RWPE1 (cell line): ENCODE measurements at places on chromosomes 2 and 18.

DNA sequence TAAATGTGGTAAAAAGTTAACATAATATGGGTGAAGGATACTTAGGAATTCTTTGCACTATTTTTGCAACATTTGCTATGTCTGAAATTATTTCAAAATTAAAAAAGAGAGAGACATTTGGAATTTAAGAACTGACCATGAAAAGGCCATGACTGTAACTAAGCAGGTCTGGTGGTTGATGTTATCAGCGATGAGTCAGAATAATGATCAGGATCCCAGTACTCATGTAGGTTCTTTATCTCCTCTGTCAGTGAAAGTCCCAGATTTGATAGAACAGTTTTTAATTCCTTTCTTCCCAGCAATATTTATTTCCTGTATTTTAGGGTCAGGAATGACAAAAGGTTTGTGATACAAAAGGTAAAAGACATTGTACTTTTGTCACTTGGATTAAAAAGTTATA is 242.4 kb upstream of the ZNF521 start:
- no peak for DNase-seq

DNA sequence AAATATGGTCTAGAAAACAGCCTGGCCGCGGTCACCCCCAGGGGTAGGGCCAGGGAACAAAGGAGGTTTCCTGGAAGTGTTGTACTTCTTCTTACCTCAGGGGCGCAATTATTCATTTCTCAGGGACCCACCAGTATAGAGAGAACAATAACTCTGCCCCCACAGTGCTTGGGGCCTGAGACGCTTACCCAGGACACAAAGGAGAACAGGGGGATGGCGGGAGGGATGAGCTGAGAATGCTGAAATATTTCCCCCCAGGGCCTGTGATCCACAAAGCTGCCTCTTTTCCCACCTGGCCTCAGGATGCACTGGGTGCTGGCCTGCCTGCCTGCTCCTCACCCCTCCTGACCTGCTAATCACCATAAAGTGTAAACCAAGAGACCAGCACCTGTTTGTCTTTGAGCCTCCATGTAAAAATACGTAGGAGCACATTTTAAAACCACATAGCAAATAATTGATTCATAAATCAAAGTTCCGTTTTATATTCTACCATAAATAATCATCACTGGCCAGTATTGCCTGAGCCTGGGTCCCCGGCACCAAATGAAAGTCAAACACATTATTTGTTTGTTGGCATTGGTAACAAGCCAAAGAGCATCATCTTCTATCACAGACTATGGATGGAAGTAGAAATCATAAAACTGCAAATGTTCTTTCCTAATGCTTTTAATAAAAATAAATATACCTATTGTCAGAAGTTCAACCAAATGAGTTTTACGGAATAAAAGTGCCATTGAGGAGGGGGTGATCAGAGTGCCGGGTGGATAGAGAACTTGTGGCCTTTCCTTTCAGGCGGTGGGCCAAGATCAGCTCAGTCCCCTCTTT is 67.3 kb upstream of the RMDN2 start:
- no peak for DNase-seq

DNA sequence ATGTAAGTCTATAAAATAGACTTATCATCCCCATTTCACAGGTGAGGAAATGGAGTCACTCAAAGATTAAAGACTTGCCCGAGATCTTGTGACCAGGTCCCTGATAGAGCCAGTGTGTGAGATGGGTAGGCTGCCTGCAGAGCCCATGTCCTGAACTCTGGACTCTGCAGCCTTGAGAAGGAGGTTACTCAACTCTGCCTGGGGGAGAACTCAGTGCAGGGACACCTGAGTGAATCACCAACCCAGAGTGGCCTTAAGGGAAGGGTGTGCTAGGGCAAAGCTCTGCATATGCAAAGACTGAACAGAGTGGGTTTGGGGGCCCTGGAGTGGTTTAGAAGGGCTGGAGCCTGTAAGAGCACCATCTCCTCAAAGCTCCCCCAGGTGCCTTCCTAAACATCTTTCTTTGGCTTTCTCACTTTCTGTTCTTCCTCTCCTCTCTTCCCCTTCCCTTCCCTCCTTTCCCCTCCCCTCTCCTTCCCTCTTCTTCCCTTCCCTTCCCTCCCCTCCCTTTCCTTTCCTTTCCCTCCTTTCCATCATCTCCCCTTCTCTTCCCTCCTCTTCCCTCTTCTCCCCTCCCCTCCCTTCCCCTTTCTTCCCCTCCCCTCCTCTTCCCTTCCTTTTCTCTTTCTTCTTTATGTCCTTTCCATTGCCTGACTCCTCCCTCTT is 67.6 kb downstream of the CELF4 start:
- no peak for DNase-seq

- no peak for DNase-seq
Measured at GRCh38 chr18:48669991-48670750, 131.3 kb downstream of the CTIF start.

GRCh38 chr18:47992976-47993375 is 62.5 kb upstream of the SMAD2 start:
- no peak for DNase-seq

- peak; percentile 45 for DNase-seq
Measured at GRCh38 chr2:120227111-120227991, 4.2 kb upstream of the TMEM185B start.

- no peak for DNase-seq
Measured at GRCh38 chr2:149155196-149155969, 116.9 kb downstream of the LYPD6B start.

DNA sequence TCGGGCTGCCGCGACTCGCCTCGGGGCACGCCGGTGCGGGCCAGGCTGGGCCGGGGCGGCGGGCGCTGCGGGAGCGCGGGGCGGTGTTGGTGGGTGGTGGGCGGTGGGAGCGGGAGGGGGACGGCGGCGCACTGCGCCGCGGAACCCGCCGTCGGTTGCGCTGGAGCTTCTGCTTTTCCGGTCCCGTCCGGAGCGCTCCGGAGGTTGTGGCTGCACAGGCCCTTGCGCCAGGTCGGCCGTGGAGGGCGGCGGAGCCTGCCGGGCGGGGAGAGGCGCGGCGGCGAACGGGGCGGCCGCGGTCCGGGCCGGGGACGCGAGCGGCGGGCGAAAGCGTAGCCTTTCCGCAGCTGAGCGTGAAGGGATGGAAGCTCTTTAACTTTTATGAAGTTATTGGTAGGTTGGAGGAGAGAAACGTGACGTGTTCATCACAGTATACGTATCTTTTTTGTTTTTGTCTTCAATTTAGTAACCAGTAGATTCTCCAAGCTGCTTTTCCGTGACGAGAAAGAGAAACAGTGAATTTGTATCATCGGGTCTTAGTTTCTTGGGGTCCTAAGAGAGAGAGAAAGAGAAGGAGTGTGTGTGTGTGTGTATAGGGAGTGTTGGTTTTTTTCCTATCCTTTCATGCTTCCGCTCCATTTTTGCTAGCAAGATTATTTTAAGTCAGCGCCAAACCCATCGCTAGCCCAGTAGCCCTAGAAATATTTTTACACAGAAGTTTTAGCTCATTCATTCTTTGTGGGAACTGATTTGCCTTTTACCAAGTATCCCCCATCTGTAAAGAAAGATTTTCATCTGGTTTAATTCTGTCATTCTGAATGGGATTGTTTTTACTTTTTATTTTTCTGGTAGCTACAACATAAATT is 535 bp downstream of the ATG4B start:
- DNase-seq: peak; percentile 44

DNA sequence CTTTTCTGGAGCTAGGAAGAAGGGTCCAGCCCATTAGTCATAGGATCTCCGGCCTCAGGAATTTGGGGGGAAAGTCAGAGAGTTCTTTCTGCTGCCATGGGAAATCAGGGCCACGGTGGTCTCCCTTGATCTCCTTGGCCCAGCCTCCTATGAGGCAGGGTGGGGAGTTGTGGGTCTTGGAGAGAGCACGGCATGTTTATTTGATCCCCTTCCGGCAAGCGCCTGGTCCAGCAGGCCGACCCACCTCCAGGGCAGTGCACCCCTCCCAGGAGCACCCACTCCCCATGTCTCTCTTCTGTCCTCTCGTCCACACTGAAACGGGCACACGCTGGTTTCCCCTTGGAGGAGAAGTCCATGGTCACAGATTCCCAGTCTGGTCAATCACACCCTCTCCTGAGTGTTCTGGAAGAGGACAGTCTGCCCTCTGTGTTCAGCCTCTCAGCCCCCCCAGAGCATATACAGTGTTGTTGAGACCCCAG is 464.6 kb upstream of the HS6ST1 start:
- DNase-seq: no peak

GRCh38 chr2:51243892-51244535 is 212.1 kb upstream of the NRXN1 start:
- DNase-seq: no peak

DNA sequence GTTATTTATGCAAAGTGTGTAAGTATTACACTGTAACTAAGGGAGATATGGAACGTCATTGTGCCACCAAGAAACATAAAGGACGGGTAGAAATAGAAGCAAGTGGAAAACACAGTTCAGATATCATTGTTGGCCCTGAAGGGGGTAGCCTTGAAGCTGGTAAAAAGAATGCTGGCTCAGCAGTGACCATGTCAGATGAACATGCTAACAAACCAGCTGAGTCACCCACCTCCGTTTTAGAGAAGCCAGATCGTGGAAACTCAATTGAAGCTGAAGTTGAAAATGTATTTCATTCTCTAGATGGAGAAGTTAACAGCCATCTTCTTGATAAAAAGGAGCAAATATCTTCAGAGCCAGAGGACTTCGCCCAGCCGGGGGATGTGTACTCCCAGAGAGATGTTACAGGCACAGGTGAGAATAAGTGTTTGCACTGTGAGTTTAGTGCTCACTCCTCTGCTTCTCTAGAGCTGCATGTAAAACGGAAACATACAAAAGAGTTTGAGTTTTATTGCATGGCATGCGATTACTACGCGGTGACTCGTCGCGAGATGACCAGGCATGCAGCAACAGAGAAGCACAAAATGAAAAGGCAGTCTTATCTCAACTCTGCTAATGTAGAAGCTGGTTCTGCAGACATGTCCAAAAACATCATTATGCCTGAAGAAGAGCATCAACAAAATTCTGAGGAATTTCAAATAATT is 36.1 kb downstream of the ZNF407 start:
- no peak for DNase-seq

DNA sequence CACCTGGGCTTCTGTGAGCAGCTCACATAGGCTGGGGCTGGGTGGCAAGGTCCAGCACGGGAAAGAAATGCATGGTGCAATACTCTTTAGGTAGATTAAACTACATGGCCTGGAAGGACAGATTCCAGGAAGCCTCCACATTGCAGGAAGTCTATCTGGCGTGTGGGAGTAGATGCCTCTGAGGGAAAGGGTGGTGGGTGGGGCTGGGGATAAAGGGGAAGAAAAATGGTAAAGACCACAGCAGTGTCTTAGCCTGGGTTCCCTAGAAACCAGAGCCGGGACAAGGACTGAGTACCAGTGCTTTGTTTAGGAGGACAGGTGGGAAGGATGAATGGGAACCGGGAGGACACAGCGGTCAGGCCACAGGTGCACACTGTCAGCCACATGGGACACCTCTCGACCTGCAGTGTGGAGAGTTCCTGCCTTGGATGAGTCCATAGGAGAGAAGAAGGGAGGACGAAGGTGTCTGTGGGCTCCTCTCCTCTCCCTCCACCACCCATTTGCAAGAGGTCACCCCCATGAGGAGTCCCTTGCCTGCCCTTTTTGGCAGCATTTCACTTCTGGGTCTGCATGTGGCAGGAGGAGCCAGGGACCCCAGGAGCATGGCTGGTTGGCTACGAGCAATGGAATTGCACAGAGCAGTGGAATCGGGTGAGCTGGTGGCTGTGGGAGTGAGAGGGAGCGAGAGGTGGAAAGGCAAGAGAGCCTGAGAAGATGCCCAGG is 91.5 kb upstream of the HS6ST1 start:
- no peak for DNase-seq

DNA sequence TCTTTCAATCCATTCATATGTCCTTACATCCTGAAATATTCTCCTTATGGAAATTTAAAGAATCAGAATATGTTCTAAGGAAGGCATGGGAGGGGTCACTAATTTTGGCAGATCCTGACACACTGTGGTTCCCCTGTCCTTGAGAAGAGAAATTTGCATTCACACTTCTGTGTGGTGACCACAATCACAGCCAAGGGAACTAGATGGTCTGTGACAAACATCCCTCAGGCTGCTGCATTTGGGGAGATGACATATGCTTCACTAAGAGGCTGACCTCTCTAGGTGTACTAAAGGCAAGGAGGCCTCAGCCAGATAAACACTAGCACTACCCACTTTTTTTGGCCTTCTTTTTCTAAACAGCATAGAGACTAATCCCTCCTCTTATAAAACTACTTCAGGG is 129.6 kb downstream of the MREG start:
- DNase-seq: no peak

DNA sequence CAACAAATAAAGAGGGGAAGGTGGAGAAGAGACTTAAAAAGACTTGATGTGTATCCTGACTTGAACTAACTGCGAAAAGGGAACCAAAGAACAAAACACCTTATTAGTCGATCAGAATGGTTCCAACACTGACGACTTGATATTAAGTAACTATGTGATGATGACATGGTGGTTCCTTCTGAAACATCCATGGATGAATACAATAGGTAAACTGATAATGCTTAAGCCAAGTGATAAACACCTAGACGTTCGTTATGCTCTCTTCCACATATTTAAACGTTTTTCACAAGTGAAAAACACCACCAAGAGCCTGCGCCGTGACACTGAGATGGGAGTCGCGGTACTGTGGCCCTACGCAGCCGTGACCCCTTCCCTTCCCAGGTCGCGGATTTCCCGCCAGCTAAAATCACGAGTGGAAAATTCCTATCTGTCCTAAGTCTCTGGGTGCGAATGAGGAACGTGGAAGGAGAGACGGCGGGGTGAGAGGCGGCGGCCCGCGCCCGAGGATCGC is 797 bp downstream of the TTC32 start:
- DNase-seq: no peak

GRCh38 chr2:216059233-216059834 is 22.3 kb downstream of the PECR start:
- no peak for DNase-seq

GRCh38 chr2:47551800-47552525 is 149.0 kb downstream of the MSH2 start:
- DNase-seq: no peak

DNA sequence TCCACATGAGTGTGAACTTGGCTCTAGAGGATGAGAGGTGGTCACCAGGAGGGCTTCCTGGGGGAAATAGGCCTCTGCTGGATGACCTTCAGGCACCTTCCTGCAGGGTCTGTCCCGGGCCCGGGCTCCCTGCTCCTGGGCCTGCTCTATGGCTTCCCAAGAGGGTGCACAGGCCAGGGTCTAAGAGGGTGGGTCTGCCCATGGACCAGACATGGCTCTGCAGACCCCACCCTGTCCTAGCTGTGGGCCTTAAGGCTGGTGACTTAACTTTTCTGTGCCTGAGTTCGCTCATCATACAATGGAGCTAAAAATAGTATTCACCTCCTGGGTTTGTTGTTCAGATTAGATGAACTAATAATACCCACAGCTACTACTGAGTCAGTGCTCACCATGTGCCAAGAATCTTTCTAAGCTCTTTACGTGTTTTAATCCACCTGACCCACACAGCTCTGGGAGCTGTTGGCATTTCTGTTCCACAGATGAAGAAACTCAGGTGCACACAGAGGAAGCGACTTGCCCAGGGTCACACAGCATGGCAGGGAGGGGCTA is 14.4 kb downstream of the INHBB start:
- no peak for DNase-seq

DNA sequence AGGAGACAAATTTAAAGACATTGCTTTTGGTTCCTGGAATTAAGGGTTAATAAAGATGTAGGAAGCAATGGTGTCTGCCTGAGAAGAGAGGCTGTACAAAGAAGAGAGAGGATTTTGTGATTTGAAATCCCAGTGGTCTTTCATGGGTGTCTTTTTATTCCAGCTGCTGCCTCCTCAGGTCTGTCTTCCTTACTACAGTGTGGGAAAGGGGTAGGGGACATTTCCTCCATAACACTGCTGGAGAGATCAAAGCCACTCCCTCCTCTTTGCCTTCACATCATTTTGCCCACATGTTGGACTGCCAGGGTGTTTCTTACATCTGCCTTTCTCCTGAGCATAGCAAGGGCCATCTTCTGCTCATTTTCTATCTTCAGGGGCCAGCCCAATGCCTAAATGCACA is 348.5 kb downstream of the EN1 start:
- no peak for DNase-seq
